Left forelimb (tissue), 1 donor: ENCODE measurements at places on chromosomes 5 and 9.

- no peak for DNase-seq
These were observed 154.5 kb downstream of the ARHGEF28 start for GRCh38 chr5:73780302-73781080.

DNA sequence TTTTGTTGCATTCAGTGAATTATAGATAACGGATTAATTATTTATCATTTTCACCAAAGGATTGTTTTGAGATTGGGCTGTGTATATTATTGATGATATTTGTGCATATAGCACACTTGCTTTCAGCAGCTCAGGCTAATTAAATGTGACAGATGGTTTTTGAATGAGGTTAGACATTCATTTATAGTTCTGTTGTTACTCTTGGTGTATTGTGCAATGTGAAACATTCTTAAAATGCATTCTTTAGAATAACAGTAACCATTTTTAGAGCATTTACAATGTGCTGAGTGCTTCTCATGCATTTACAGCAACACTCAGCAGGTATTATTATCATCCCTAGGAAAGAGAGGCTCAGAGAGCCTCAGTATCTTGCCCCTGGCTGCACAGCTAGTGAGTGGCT is 23.8 kb downstream of the NANS start:
- no peak for DNase-seq

DNA sequence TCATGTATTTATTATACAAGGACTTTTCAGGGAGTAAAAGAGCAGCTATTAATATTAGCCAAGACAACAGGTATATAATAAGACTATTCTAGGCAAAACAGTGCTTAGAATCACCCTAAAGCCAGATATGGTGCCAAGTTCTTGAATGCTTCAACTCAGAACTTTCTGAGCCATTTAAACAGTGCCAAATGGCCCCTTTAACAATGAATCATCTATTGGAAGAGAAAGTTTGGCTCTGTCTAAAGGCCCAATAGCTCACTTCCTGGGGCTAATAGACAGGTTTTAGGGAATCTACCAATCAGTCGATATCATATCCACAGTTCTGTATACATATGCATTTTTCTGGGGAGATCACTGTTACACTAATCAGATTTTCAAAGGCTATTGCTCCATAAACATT is 42.9 kb downstream of the ZNF474 start:
- no peak for DNase-seq

- DNase-seq = no peak
These were observed 441.9 kb upstream of the PIK3R1 start for GRCh38 chr5:67773411-67774266.

- DNase-seq = no peak
These were observed 897.8 kb upstream of the ACO1 start for GRCh38 chr9:31486630-31487029.

- DNase-seq = no peak
These were observed 416.4 kb downstream of the CSNK1G3 start for GRCh38 chr5:123928401-123928800.

DNA sequence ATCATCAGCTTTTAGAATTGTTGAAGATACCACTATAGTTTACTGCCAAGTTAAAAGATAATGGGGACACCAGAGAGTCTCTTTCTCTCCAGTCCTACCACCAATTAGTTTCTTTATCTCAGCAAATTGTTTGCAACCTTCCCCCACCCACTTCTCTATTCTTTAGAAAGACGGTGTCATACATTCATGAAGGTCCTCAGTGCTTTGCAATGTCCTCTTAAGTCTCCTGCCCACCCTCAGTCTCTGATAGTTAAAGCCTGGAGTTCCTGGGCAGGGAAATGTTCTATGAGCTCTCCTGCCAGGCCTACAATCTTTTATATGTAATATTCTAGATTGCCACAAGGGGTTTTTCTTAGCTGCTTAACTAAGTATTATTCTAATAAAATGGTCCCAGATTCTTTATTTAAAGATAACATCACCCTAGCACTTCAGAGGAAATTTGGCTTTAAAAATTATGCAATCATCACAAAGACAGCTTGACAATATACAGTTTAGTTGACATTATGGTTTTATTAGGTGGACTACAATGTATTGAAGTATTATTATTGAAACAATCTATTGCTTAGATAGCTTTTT is 509.2 kb downstream of the CSNK1G3 start:
- DNase-seq = no peak

- DNase-seq = peak; percentile 48
These were observed 53.8 kb downstream of the HRH2 start for GRCh38 chr5:175711472-175712312.

- DNase-seq = no peak
These were observed 180.8 kb downstream of the RGS3 start for GRCh38 chr9:113644321-113644720.

DNA sequence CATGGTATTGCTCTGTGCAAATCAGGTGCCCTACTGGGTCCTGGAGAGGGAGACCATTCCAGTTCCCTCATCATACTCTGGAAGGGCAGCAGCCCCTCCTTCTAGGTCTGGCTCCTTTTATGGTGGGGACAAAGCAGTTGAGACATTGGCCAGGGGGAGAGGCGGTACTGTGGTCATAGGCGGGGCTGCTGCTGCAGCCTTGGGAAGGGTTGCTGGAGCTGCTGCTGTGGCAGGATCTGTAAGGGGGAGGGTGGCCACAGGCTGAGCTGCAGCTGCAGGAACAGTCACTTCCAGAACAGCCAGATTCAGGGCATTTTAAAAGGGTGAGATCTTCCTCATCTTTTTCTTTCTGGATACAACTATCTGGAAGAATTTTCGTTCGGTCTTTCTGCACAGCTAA is 233.0 kb upstream of the SGCD start:
- no peak for DNase-seq

GRCh38 chr5:112238473-112238872 is 180.6 kb downstream of the EPB41L4A start:
- no peak for DNase-seq
